ENCODE measurements at places on chromosomes 6 and 20.

GRCh38 chr6:44446626-44447300 lies 59.3 kb downstream of the CDC5L start:
- no peak for DNase-seq

DNA sequence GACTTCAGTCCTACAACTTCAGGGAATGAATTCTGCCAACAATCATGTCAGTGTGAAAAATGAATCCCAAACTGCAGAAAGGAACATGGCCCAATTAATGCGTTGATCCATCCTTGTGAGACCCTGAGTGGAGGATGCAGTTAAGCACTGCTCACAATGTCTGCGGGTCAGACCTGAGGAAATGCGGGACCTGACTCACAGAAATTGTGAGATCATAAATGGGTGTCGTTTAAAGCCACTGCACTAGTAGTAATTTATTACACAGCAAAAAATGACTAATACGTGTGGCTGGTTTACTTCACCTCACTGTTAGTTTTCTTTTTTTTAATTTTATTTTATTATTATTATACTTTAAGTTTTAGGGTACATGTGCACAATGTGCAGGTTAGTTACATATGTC lies 505.0 kb downstream of the PRKN start:
- no peak for DNase-seq

- no peak for DNase-seq
These were observed 25.9 kb downstream of the GNAS-AS1 start for GRCh38 chr20:58824843-58825242.

DNA sequence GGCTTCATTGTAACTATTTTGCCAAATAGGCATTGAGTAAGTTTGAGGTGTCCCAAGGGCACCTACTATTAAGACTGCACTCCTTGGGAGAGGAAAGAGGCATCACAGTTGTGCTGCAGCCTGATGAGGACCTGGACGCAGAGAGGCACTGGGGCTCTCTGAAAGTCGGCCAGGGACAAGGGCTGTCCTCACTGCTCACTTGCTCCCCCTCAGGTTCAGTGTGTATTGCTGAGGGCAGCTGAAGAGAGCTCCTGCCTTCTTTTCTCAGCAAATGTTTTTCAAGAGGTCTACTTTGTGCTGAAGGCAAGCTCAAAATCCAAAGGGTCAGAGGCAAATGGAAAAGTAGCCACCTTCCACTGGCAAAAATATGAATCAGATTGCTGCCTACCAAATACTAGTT lies 331.8 kb downstream of the RIMS1 start:
- peak; percentile 38 for DNase-seq

DNA sequence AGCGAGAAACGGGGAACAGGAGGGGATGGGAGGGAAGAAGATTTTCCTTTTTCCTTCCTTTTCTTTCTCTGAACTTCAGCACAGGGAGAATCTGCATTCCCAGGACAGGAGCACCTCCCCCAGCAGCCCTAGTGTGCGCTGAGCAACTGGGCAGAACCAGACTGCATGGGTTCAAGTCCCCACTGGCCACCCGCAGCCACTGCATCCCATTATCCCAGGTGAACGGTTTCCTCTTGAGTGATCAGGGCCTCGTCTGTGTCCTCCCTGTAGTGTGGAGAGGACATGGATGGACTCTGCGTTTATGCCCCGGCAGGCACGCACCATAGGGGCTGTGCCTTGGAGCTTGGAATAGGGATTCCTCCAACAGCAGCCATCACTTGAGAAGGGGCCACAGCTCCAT lies 53.0 kb downstream of the ANKRD60 start:
- no peak for DNase-seq

DNA sequence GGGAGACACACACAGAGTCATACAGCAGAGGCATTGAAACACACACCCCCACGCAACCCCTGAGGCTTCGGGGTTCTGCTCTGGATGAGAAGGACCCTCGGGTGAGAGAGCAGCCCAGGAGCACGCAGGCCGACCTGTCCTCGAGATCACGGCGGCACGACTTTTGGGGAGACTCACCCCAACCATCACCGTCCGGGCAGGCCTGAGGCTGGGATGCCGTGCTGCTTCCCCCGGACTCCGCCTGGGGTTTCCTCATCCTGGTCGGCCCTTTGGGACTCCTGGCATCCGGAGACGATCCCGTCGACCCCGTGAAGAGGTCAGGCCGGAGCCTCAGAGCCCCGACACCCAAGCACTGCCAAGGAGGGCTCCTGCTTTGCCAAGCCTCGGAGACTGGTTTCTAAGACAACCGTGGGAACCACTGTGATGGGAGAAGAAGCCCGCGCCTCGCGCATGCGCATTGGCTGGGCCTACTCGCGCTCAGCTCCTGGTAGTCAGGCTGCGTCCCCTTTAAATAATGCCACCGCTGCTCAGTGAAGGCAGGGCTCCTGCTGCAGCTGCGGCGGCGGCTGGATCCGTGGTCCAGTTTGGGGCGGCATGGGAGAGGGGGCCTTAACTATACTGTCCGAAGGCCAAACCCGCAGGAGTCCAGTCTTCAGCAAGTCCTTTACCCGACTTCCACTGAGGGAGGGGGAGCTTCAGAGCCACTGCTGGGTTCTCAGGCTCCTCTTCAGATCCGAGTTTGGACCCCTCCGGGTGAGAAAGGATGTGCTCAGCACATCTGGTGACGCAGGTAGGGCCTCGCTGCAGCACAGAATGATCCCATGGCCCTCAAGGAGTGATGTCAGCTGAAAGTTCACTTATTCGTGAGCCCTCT lies 171.4 kb upstream of the ZNF337 start:
- peak; percentile 89 for DNase-seq

DNA sequence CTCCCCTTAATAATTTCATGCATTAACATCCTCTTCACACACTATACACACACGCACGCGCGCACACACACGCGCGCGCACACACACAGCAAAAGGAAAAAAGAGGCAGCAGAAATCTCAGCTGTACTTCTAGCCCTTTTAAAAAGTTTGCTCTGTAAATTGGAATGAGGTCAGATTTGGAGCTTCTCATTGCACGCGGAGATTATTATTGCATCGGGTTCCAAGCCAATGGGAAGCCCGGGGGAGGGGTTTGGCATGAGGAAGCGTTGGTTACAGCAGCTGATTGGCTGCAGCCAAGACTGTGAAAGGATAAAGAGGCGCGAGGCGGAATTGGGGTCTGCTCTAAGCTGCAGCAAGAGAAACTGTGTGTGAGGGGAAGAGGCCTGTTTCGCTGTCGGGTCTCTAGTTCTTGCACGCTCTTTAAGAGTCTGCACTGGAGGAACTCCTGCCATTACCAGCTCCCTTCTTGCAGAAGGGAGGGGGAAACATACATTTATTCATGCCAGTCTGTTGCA lies at the start of gene SOX4:
SOX4 (plus strand) TSS at position 340 of the 515 bp plus-strand sequence. CDS start 784 bp downstream, outside the sequence.
- peak; percentile 97 for DNase-seq

- DNase-seq, result no peak
These were observed 11.5 kb downstream of the TPD52L2 start for GRCh38 chr20:63876489-63877036.
